ENCODE measurements at places on chromosomes 3 and 15. TPM values are rescaled to one million over a fixed set of nuclear protein-coding genes. Genes with fewer than 3 reads are reported as not detected.

The NEK10 gene
- total RNA-seq: 2.0 TPM

- peaks cover 33% of the 10 kb centered on the region for H3K4me1 ChIP-seq
- H3K4me3 ChIP-seq: no peak overlapping the region
- no peak overlapping the region for H3K27ac ChIP-seq
- H3K27me3 ChIP-seq: no peaks in the 10 kb centered on the region
- H3K36me3 ChIP-seq: no peaks in the 10 kb centered on the region
Measured at GRCh38 chr3:56124546-56124945, 343.7 kb downstream of the ERC2 start.

DNA sequence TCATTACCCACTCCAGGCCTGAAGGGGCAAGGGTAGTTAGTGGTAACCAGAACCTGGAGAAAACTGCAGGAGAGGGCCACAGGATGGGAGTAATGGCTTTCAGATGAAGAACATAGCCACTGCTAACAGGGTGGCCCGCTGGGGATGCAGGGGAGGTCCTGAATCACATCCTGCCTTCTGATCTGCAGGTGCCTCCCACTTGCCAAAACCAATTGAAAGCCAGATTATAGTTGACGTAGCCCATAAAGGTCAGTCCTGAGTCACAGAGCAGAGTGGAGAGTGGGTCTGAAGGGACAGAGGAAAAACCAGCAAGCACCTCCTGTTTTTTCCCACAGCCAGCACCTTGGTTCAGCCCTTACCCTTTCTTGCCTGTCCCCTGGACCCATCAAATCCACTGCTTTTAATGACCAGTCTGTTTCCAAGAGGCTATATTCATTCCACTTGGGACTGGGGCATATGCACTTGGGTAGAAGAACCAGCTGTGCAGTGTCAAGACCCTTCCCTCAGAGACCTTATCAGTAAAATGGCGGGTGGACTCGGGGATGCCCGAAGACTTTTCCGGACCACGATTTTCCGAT, 646 bp upstream of the SLC35G2 start:
- peaks cover 26% of the 10 kb centered on the region for H3K27me3 ChIP-seq
- no peak overlapping the region for H3K27ac ChIP-seq
- peaks cover 7% of the 10 kb centered on the region for H3K4me1 ChIP-seq
- peak overlapping the region; percentile 90 for H3K4me3 ChIP-seq
- peak; percentile 66 for DNase-seq
- H3K36me3 ChIP-seq: no peaks in the 10 kb centered on the region

DNA sequence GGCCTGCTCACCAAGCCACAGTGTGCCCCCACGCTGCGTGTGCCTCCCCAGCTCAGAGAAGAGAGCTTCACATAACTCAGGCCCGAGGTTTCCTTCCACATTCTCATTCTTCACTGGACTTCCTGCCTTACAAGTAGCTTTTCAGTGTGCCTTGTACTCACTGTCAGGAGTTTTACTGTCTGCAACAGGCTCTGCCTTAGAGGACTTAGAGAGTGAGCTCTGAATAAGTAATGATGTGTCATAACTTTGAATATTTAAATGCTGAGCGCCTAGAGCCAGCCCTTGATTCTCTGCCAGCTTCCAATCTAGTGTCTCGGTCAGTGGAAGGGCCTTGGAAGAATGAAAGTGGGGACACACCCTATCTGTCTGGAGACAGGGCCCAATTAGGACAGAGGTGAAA, 41.8 kb downstream of the ITGB5 start:
- H3K4me1 ChIP-seq: 0 out of 2 replicates have a peak, but pooled peaks cover 10% of the 10 kb centered on the region
- H3K4me3 ChIP-seq: no peak overlapping the region
- DNase-seq: no peak
- H3K27ac ChIP-seq: peak overlapping the region; percentile 79
- H3K36me3 ChIP-seq: peaks cover 34% of the 10 kb centered on the region
- no peaks in the 10 kb centered on the region for H3K27me3 ChIP-seq

The MUC20 gene
- not detected for total RNA-seq

GRCh38 chr3:197951392-197951990, 1.5 kb downstream of the RPL35A start:
- no peak for DNase-seq
- peaks cover 15% of the 10 kb centered on the region for H3K4me1 ChIP-seq
- peak overlapping the region; percentile 96 for H3K27ac ChIP-seq
- peaks cover 53% of the 10 kb centered on the region for H3K36me3 ChIP-seq
- H3K4me3 ChIP-seq: peak overlapping the region; percentile 91
- no peaks in the 10 kb centered on the region for H3K27me3 ChIP-seq

The VIPR1 gene
- 13.9 TPM for total RNA-seq

GRCh38 chr15:67110361-67110781, 45.0 kb downstream of the SMAD3 start:
- H3K36me3 ChIP-seq: peaks cover 8% of the 10 kb centered on the region
- H3K4me1 ChIP-seq: peaks cover 4% of the 10 kb centered on the region
- no peaks in the 10 kb centered on the region for H3K27me3 ChIP-seq
